ENCODE measurements at places on chromosomes 1 and 21. TPM values are rescaled to one million over a fixed set of nuclear protein-coding genes. Genes with fewer than 3 reads are reported as not detected.

The ZNF683 gene
- polyA plus RNA-seq = not detected

The SYT14 gene
- polyA plus RNA-seq = 2.6 TPM

The OR2L2 gene
- not detected for polyA plus RNA-seq

The STUM gene
- 8.0 TPM for polyA plus RNA-seq

The OR13G1 gene
- polyA plus RNA-seq = not detected

All from brain (organoid and tissue), 16 donors.